Nucleus accumbens (tissue), 56 donors: ENCODE measurements at places on chromosomes 4 and X.

- no peak for DNase-seq
These were observed 53.0 kb downstream of the COQ2 start for GRCh38 chr4:83231620-83232076.

- no peak for DNase-seq
These were observed 23.9 kb downstream of the TBC1D19 start for GRCh38 chr4:26607776-26608175.

DNA sequence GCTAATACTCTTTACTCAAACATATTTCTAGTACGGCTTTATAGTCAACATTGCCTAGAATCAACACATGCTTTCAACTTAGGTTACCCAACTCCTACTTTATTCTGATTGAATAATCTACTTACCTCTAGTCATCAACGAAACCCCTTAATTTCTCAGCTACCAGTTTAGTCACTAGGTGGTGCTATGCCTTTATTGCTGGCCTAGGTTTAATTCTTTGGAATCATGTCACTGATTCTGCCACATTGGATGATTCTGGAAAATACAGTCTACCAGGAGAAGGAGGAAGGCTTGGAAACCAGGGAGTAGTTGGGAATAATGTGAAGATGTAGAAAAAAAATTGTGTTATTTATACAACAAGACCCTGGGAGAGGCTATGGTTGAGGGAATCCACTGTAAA is 167.7 kb downstream of the DCAF12L2 start:
- DNase-seq = no peak

GRCh38 chrX:8424912-8425311 is 39.7 kb upstream of the VCX3B start:
- DNase-seq = no peak

DNA sequence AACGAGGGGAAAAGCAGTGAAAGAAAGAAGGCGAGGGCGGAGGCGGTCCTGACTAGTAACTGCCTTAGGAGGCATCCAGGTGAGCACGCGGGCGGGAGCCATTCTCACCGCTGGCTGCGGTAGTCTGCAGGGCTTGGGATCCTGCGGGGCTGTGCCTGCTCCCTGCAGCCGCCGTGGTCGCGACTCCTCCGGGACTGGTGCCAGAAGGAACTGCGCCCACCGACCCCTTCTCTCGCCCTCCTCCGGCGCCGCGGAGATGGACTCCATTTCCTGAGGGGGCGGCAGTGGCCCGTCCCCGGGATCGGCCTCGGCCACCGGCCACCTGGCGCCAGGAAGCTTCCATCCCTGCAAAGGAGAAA is 543 bp downstream of the NFXL1 start:
- peak; percentile 43 for DNase-seq

DNA sequence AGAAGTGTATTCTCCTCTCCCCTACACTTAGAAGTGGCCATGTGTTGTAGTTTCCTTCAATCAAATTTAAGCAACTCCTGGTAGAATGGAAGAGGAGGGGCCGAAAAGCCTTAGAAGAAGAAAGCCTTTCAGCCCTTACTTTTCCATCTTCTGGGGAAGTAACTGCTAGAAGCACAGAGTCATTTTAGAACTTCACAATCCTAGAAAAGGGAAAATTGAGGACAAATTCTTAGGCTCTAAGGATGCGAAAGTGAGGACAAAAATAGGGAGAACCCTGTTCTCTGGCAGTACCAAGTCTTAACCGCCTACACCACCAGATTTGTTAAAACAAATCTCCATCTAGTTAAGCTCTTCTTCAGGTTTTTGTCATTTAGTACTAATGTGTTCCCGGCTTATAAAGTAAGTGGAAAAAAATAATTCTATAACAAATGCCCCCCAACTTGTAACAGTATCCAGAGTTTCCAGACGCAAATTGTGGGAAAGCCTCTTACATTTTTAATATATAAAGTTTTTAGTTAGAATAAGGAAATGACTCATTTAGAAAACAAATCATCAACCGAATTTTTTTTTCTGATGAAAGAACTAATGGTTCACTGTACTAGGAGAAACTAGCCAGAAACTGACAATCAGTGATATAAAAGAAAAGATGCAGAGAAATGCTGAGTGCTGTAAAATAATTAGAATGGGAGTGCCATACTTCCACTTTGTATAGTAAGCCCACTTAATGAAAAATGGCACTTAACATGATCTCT is 76.0 kb downstream of the ARAP2 start:
- no peak for DNase-seq

- no peak for DNase-seq
These were observed 47.9 kb downstream of the CXCL1 start for GRCh38 chr4:73917081-73917501.

DNA sequence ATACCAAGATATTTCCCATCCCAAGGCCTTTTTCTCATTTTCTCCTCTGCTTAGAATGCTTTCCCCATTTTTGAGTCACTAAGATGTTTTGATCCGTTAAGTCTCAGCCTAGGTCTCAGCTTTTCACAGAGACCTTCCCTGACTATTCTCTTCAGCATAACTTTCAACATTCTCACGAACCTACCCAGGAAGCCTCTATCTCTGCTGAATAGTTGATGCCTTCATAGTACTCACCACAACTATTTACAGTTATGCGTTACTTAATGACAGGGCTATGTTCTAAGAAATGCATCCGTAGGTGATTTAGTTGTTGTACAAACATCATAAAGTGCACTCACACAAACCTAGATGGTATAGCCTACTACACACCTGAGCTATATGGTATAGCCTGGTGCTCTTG is 64.5 kb downstream of the ARL9 start:
- no peak for DNase-seq

DNA sequence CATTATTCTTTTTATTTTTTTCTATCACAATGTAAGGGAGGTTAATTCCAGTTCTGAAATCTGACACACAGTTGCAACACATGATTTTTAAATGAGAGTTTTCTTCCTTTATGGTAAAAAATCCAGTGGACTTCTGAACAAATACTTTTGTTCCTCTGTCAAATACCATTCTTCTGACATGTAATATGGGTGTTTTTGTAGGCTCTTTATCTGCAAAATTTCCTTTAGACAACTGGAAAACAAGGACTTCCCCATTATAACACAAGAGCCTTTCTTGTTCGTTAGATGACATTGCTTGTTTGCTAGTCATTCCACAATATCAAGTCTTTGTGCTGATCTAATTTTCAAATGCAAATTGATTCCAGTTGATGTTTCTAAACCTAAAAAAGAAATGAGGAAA is 7.7 kb downstream of the FANCB start:
- DNase-seq = no peak

- no peak for DNase-seq
These were observed 325.5 kb downstream of the BCOR start for GRCh38 chrX:39772057-39772832.

DNA sequence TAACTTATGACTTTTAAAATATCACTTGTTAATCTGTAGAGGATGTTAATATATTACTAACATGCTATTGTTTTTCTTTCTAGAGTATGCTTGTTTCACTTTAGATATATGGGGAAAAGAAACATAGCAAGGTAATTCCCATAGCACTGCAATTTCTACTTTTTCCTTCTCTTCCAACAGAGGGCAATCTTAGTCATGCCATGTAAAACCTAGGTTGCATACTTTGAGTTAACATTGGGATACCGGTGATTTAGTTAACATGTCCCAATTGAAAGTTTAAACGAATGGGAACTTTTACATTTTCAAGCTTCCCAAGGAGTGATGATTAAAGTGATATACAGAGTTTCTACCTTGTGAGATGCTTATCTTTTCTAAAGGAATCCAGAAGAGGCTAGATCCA is 89.4 kb upstream of the IL13RA1 start:
- DNase-seq = no peak

DNA sequence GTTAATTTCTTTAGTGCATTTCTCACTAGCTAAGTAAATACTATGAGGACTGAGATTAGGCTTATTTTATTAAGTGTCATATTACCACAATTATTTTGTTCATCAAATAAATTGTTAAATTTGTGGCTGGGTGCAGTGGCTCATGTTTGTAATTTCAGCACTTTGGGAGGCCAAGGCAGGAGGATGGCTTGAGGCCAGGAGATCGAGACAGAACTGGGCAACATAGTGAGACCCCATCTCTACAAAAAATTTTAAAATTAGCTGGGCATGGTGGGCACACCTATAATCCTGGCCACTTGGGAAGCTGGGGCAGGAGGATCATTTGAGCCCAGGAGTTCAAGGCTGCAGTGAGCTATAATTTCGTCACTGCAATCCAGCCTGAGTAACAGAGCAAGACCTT is 6.8 kb downstream of the SEC24D start:
- no peak for DNase-seq

DNA sequence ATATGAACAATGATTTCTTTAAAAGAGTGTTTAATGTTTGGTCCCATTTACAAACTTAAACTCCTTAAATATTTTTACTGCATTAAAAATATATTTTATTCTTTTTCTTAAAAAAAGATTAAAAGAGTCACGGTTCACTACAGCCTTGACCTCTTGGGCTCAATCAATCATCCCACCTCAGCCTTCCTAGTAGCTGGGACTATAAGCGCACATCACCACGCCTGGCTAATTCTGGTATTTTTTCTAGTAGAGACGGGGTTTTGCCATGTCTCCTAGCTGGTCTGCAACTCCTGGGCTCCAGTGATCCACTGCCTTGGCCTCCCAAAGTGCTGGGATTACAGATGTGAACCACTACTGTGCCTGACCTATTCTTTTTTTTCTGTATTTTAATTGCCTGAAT is 104.7 kb upstream of the TLR2 start:
- no peak for DNase-seq
